GDM1 (cell line): ENCODE measurements at places on chromosomes 16 and 17.
A peak's percentile ranks its signal among the peaks of the same experiment; 100 is the strongest.

- DNase-seq, result no peak
These were observed 5.1 kb upstream of the CD300LD start for GRCh38 chr17:74597069-74597790.

GRCh38 chr17:77129568-77130301 is 11.0 kb upstream of the SEC14L1 start:
- no peak for DNase-seq

DNA sequence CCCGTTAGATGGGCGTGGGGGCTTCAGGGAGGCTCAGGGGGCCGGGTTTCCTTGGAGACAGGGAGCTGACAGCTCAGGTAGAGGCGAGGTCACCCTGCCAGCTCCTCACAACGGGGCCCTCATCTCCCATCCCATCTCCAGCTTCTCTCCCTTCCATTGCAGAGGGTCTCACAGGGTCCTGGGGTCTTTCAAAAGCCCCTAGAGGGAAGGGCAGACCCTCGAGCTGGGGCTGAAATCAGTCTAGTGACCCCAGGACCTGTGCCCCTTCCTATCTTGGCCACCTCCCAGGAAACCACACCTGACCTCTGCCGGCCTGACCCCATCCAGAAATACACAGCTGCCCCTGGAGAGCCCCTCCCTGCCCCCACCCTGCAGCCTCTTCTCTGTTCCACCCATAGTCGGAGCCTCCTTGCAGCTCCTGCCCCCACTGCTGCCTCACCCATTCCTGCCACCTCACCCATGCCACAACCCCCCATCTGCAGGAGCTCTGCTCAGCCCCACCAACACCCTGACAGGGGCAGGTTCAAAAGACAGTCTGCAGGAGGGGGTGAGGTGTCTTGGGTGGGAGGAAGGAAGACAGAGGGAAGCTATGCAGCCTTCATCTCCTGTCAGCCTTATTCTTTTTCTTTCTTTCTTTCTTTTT is 23.4 kb downstream of the PIK3R5 start:
- no peak for DNase-seq

DNA sequence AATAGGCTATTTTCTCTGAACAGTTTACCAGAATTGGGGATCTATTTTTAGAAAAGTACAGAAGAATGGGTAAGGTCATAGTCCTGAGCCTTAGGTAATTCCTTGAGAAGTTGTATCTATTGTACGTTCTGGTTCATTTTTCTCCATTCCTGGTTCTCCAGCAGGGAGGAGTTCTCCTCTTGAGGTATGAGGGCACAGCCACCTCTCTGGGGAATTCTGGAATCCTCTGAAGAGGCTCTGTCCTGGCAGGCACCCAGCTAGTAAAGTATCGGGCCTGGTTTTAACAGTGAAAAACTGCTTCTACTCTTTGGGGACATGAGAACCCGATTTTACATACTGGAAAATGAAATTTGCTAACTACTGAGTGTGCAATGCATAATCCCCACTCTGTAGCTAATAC is 19.6 kb upstream of the PMFBP1 start:
- no peak for DNase-seq

DNA sequence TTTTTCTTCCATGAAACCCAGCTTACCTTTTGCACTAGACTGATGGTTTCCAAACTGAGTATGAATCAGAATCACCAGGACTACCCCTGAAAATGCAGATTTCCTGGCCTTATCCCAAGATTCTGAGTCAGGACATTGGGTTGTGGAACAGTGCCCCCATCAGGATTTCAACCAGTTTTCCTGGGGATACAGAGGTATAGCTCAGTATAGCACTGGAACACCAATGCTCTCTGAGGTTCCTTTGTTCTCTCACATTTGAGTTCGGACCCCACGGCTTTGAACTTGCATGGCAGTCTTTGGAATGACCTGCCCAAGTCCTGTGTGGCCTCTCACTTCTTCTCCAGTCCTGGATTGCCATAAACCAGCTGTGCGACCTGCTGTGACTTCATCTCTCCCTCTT is 12.8 kb upstream of the CCL8 start:
- DNase-seq, result no peak

DNA sequence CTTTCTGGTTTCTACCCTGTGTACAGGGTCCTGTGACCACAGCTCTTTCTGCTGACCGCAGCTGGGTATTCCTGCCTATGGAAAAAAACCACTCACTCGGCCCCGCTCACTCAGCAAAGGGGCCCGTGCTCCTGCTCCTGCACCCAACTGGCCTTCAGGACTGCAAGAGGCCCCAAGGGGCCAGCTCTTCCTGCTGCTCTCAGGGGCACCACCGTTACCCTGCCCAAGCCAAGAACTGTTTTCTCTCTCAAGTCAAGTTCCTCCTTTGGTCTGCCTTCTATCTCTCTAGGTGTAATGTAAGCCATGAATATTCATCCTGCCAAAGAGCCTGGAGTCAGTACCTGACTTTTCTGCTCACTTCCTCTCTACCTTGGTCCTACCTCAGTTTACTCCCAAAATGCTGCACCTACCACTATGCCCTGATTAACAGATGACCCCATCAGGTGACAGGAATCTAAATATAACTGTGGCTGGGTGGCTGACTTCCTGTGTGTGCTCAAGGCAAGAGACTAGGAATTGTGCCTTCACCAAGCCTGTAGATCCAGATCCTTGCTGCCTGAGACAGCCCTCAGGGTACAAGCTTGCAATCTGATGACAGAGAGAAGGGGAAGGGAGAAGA is 20.4 kb upstream of the SCIMP start:
- peak; percentile 67 for DNase-seq

GRCh38 chr16:46618516-46618915 is 2.7 kb downstream of the SHCBP1 start:
- no peak for DNase-seq
